ENCODE measurements at places on chromosomes 12 and 14.

GRCh38 chr12:97800561-97800960, 338.0 kb downstream of the RMST start:
- no peak for DNase-seq

- DNase-seq, result no peak
Observed at GRCh38 chr12:104358353-104359003, 54.9 kb downstream of the EID3 start.

GRCh38 chr14:35355981-35356841, 48.3 kb downstream of the NFKBIA start:
- no peak for DNase-seq

DNA sequence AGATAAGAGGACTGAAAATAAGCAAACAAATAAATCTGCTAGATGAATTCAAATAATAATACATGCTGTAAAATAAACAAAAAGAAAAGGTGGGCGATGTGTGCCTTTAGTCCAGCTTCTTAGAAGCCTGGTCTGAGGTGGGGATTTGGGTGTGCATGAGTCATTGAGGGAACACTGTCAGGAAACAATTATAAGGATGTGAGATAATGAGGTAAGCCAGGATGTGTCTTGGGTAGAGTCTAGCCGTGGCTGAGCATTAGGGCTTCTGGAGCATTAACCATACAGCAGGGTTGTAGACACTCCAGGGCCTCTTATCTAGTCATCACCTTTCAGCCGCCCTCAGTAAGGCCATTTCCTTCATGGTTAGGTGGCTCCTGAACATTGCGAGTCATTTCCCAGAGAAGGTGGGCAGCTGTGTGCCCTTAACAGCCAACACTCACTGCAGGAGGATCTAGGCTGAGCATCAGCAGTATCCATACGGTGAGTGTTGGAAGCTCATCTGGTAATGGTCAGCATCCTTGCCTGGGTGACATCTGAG, 405.6 kb downstream of the GLT1D1 start:
- DNase-seq, result no peak

DNA sequence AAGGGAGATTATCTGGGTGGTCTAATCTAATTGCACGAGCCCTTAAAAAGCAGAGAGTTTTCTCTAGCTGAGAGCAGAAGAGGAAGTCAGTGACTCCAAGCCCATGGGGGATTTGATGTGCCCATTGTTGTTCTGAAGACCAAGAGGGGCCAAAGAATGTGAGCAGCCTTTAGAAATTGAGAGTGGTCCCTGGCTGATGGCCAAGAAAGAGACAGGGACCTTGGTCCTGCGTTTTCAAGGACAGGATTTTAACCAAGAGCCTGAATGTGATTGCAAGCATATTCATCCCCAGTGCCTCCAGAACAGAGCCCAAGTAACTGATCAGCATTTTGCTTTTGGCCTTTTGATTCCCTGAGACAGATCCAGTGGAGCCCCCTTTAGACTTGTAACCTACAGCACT, 1353.9 kb downstream of the AACS start:
- no peak for DNase-seq

DNA sequence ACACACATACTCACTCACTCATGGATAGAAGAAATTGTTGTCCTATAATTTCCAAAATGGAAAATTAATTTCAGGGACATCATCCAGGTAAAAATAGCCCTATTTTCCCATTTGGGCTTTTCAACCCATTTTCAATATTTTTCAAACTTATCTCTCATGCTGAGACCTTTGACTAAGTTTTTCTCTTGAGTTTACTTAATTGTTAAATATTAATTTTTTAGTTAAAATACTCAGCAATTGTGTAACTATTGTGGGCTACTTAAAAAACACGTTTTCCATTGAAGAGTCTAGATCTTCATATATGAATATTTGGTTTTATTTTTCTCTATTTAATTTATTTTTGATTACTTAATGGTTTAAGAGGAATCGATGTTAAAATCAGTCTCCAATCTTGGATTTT, 14.2 kb upstream of the TAS2R43 start:
- no peak for DNase-seq

DNA sequence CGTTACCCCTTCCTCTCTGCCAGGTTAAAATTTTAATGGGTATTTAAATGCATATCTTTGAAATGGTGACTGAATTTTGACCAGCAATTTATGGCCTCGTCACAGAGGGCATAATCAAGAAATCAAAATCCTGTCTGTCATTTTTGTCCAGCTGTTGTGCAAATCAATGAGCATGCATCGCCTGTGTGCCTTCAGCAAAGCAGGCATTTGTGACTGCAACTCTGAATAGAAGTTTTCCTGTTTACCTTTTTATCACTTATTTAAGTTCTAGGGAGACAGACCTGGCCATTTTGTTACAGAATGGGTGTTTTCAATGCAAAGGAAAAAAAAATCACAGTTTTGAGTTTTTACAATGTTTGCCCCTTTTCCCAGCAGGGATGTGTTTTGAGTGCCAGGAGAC, 107.4 kb downstream of the PPM1A start:
- no peak for DNase-seq

GRCh38 chr14:69887740-69888657, 8.8 kb downstream of the SMOC1 start:
- DNase-seq, result no peak

DNA sequence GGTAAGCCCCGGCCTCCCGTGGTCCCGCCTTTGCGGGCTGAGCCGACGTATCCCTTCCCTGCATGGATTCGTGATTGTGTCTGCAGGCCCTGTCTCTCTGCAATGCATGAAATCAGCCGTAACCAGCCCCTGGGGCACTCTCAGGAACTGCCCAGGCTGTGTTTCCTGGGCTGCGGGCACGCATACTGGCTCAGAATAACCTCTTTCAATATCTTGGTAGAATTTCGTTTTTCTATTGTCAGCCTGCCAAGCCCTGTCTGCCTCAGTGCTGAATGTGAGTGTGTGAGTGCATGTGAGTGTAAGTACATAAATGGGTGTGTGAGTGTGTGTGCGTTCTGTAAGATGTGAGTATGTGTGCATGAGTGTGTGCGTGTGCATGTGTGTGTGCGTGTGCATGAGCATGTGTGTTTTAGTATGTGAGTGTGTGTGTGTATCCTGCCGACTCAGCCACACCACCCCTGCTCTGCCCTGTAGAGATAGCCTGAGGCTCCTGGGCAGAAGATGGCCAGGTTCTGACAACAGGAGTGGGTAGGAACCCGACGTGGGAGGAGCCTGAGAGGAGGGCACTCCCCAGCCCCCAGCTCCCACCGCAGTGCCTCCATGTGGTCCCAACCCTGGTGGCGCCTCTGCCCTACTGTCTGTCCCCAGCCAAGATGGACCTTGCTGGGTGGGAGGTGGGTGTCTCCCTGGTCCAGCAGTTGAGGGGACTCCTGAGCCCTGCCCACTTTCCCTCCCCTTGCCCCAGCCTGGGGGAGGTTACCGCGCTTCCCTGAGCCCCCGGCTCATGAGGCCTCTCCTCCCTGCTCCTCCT, 268.8 kb downstream of the ADGRD1 start:
- DNase-seq, result no peak

DNA sequence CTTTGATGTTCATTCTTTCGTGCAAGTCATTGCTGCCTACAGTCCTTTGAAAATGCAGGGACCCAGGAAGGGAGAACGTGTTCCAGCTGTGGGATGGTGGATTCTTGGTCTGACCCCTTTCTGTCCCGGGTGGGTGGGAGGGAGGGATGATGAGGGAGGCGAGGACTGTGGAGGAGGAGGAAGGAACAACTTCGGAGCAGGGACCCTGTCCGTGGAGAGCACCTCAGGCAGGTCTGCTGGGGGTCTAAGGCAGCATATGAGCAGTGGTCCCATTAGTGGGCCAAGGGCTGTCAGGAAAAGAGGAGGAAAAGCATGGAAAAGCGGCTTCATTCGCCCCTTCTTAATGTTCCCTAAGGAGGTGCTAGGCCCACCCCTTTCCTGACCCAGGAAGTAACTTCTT, 36.0 kb downstream of the CACNA2D4 start:
- no peak for DNase-seq

DNA sequence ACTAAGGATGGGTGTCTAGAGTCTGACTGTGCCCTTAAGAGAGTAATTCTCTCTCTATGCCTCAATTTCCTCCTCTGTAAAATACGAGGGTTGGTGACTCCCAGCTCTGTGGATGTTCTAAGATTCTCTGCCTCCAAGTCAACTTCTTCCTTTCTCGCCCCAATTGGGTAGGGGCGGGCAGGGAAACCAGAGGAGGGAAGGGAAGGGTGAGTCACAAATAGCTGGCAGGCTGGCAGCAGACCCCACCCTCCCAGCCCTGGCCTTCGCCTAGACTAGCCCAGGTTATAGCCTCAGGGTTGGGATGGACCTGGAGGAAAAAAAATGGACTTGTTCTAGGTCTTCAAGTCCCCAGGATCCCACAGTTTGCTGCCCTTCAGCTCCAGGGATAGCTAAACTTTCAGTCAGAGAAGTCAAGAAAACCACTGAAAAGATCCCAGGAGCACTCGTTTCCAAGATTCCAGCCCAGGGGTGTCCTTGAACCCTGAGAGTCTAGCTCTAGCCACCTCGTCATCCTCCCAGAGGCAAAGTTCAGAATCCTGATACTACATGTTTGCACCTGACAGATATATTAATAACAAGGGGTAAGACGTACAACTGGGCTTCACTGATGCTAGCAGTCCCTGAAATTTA, 2.3 kb downstream of the DGKA start:
- no peak for DNase-seq

GRCh38 chr12:31751085-31751484, 22.3 kb upstream of the AMN1 start:
- no peak for DNase-seq

GRCh38 chr14:65972346-65972870, 513.8 kb upstream of the CCDC196 start:
- no peak for DNase-seq

DNA sequence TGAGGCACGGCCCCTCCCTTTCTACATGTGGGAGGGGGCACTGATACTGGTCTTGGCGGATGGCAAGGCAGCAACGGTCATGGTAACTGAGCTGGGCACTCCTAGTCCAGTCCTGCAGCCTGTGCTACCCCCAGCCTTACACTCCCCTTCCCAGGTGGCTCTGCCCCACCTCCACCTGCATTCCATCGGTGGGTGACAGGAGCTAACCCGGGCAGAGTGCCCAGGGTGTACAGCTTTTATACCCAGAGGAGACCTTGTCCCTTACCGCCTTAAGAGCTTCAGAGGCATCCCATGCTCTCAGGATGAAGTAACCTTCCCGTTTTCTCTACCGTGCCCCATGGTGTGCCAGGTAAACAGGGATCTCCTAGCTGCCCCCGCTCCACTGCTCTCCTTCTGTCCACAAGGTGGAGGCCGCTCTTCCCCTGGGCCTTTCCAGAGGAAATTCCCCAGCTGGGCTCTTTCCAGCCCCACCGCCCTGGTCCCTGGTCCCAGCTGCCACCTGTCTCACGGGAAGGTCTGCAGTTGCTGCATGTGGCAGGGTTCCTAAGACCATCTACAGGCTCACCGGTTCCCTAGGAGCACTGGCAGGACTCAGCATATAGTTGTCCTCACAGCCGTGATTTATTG, 20.5 kb downstream of the BRI3BP start:
- no peak for DNase-seq

GRCh38 chr14:44507183-44507582, at the start of gene FSCB:
Gene FSCB, minus strand, starts transcription at chr14:44507283. Its CDS starts 296 bp downstream, at chr14:44506987.
- no peak for DNase-seq

GRCh38 chr14:102848830-102849525, 71.7 kb downstream of the TRAF3 start:
- DNase-seq, result no peak

DNA sequence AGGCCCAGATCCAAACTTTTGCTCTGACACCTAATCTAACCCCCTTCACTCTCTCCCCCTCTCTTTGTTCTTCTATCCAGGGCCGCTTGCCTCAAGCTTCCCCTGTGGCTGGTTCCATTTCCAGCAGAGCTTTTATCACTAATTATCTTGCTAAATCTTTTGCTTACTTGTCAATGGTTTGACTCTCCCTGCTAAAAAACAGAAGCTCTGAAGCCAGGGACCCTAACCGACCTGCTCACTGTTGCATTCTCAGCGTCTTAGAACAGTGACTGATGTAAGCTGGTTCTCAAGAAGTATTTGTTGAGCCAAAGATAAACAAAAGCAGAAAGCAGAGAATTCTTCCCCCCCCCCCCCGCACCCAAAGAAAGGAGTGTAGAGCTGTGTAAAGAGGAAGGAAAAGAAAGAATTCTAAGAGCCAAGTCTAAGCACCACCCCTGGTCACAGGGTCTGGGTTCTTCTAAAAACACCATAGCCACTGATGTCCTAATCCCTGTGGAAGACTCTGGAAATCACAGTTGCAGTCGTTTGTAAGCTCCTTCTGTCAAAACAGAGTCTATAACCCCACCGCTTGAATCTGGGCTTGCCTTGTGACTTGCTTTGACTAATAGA, 385.8 kb downstream of the MED13L start:
- no peak for DNase-seq

DNA sequence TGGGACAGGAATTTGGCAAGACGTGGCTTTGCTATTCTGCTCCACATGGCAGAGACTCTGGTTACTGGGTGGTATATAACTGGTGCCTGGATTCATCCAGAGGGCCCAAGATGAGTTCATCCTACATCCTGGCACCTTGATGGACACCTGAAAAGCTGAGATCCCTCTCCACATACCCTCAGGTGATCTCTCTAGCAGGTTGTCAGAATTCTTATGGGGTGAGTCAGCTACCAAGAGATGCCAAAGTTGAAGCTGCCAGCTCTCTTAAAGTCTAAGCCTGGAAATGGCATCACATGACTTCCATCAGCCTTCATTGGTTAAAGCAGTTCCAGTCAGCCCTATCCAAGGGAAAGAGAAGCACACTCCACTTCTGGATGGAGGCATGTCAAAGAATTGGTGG, 300.7 kb upstream of the SEL1L start:
- no peak for DNase-seq

DNA sequence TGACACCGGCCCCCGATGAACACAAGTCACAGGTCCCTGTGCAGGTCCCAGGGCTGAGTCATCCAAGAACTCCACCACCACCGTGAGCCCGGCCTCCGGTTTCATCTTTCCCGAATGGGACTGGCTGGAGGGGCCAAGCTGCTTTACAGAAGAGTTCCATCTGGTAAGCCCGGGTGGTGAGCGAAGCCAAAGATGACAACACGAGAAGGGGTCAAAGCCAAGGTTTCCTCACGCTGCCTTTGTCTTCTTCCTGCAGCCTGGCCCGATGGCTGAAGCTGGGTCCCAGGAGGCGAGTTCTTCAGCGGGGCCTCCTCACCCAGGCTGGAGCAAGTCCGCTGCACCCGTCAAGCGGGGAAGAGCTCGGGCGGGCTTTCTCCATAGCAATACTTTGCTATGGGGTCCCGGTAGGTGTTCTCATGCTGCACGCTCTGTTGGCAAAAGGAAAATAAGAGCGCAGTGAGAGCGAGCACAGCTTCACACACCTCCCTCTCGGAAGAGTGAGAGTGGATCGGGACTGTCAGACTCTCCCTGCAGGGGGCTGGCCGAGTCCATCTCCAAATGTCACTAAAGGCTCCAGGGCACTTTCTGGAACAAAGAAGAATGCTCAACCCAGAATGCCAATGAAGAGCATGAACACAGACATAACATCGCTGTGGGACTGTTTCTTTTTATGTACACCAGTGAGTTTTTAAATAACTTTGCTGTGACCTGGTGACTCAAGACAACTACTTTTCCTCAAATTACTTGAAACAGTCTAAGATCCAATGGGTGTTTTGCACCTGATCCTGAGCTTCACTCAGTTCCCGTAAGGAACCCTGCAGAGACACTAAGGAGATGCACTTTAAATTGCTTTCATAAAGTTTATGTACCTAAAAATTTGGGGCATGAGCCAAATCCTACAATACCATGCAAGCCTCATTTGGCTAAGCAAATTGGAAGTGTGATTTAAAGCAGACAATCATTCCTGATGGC, 20.1 kb downstream of the SPRING1 start:
- no peak for DNase-seq
